ENCODE measurements at places on chromosomes 12 and 14.

GRCh38 chr14:58048219-58048618 lies 103.8 kb downstream of the ARMH4 start:
- no peak for ATAC-seq

GRCh38 chr12:85985996-85986395 lies 111.9 kb downstream of the NTS start:
- ATAC-seq: no peak

- ATAC-seq: peak; percentile 76
These were observed 444.3 kb upstream of the RGS6 start for GRCh38 chr14:71487941-71488340.

DNA sequence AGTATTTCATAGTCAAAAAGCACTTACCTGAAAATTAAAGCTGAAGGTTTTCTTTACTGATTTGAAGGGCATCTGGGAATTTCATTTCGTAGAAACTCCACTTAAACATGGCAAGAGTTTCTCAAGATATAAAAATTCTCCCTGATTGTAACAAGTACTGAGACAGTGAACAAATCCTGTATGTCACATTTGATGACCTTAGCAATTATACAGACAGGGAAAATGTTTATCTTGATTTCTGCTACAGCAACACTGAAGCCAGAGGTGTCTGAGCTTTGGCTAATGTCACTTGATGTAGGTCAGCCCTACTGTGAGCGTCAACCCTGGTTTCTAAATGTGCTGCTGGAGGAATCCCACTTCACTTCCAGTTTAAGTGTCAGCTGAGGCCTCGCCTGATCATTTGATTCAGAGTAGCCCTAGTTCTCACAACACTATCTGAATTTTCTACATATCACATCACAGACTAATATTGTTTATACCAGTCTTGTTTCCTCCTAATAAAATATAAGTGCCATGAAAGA lies 20.9 kb downstream of the RTRAF start:
- ATAC-seq: no peak

- no peak for ATAC-seq
These were observed 257.6 kb downstream of the EGLN3 start for GRCh38 chr14:33693237-33693636.

- ATAC-seq: no peak
These were observed 31.7 kb upstream of the A2M start for GRCh38 chr12:9147461-9147860.

GRCh38 chr14:50335989-50336824 lies 24.1 kb downstream of the DMAC2L start:
- ATAC-seq: no peak

- ATAC-seq: no peak
These were observed 7.8 kb downstream of the LRRC10 start for GRCh38 chr12:69602954-69603353.

Data from activated CD4-positive, CD25-positive, alpha-beta regulatory T cell treated with anti-CD3 and anti-CD28 coated beads, Interleukin-2, amount 50 U/mL, for 24 hours (primary cell).